ENCODE measurements at places on chromosomes 3 and 15.

DNA sequence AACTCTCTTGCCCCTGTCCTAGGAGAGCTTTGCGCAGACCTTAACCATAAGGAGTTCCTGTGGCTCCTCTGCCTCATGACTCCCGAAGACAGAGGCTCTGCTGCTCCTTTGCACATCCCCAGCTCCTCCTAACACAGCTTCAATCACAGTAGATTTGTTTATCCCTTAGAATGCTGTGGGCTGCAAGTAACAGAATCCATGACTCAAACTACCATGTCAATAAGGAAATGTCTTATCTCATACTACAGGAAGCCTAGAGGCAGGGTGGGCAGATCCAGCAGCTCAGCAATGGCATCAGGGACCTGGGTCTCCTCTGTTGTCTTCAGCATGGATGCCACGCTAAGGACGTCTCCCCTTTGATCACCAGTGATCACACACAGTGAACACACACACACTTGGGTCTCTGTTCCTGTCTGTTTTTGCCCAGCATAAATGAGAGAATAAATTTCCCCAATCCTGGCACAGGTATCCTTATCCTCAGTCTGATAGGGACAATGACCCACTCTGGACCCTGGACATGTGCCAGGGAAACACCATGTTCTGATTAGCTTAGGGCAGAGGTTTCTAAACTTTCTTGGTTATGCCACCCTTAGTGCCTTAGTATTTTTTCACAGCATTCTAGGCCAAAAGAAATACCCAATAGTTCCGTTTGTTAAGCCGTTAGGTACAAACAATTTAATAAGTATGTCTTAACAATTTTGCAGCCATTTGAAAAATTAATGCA, 46.1 kb upstream of the MRPS22 start:
- DNase-seq: no peak

DNA sequence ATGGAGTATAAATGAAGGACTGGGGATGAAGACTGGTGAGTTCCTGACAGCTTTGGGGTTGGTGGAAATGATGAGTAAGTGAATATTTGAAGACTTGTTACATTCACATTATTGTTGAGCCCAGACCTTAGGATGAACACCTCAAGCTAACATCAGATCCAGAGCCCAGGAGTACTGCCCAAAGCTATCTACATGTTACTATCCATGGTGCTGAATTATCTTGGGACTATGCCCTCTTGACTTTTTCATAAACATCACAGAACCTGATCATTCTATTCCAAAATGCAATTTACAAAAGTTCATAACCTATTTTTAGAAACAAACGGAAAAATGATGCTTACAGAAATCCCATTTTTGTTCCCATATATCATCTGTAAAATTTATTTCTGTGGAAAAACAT, 613.3 kb downstream of the TUSC7 start:
- no peak for DNase-seq

- no peak for DNase-seq
Measured at GRCh38 chr3:158447408-158447807, 123.6 kb upstream of the MLF1 start.

- DNase-seq: no peak
Measured at GRCh38 chr15:74340150-74340549, 27.3 kb downstream of the CYP11A1 start.

DNA sequence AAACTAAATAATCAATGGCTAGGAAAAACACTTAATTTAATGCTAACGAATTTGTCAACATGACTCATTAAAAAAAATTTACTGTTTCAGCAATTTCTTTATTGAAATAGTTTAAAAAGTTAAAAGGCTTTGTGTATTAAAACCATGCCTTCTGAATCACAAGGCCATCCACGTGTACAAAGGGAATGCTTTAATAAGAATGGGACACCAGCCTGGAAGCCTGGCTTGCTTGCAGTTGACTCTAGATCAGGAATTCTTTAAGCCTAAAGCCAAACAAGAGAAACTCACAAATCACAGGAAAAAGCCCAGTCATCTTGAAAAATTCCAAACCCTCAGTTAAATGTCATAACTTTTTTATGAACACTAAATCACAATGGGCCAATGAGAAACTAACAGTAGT, 137.6 kb downstream of the PEAK1 start:
- no peak for DNase-seq

- no peak for DNase-seq
Measured at GRCh38 chr15:52340093-52340492, 44.5 kb upstream of the MYO5C start.

- DNase-seq: no peak
Measured at GRCh38 chr3:140077406-140077805, 142.4 kb downstream of the CLSTN2 start.

GRCh38 chr15:39453620-39454019, 127.3 kb upstream of the THBS1 start:
- no peak for DNase-seq

GRCh38 chr3:104992676-104993075, 374.0 kb upstream of the ALCAM start:
- no peak for DNase-seq

DNA sequence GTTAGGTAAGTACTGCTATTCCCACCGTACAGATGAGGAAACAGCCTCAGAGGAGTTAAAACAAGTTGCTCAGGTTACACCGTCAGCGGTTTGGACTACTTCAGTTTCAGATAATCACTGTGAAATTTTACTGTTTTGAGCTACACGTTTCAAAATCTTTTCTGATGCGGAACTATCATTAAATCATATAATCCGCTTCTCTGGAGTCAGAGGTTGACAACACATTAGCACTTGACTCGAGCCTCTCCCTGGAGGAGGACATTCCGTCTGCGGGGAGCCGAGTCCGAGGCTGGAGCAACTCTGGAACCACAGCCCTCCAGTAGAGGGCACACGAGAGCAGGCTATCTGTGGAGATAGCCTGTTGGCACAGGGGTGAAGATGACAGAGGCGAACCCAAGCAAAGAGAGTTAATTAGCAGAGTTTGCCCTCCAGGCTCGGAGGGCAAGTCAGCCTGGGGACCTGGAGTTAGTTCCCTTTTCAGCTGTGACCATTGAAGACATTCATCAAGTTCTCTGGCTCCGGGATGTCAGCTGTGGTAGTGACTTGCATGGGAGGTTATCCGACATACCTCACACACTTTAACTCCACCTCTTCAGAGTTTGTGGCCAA, 131.2 kb downstream of the IGF1R start:
- DNase-seq: peak; percentile 51

DNA sequence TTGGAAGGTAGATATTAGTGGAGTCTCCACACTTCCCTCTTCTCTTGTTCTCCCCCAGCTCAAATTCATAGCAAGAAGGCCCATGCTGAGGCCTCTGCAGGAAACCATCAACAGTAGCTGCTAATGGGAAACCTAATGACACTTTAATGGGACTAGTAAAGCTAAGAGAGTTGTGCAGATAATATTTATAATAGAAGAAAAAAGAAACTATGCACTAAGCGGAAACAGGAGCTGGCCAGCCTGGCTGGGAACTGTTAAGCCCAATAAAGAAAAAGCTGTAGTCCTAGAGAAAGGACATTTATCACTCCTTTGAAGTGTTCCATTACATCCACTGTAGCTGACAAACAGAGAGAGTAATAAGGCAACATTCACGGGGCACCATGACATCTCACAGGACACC, 229.6 kb downstream of the IGSF11 start:
- DNase-seq: no peak

DNA sequence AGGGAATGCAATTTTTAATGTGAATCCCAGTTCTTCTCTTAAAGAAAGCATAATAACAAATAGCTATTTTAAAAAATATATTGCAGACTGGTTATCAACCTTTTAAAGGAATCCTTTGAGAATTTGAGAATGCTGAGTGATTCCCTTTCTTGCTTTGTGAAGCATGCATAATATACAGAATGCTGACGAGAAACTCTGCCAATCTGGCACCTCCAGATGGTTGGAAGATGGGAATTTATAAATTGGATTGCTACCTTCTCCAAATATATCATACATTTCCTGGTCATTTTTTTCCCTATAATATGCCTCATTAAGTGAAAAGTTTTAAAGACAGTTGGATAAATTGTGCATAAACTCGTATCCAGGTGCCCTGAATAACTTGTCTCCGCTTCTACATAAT, 333.9 kb upstream of the ARPP21 start:
- no peak for DNase-seq

GRCh38 chr3:171776839-171777583, 33.3 kb downstream of the PLD1 start:
- DNase-seq: no peak

- no peak for DNase-seq
Measured at GRCh38 chr3:59809016-59809415, 759.2 kb upstream of the CFAP20DC start.

DNA sequence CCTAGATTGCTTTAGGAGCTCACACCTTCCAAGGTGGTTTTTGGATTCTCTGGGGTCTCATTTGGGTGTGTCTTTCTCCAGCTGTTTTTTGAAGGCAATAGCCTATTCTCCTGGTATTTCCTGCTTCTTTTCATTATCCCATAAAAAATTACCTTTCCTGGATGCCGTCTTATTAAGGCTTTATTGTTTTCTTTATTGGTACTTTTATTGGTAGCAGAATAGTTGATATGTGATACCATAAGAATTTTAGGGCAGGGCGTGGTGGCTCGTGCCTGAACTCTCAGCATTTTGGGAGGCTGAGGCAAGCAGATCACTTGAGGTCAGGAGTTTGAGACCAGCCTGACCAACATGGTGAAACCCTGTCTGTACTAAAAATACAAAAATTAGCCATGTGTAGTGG, 18.3 kb upstream of the MEF2A start:
- no peak for DNase-seq

GRCh38 chr15:34594361-34594760, 10.9 kb upstream of the GOLGA8B start:
- DNase-seq: no peak

GRCh38 chr3:46835491-46835890, 27.8 kb downstream of the MYL3 start:
- no peak for DNase-seq

DNA sequence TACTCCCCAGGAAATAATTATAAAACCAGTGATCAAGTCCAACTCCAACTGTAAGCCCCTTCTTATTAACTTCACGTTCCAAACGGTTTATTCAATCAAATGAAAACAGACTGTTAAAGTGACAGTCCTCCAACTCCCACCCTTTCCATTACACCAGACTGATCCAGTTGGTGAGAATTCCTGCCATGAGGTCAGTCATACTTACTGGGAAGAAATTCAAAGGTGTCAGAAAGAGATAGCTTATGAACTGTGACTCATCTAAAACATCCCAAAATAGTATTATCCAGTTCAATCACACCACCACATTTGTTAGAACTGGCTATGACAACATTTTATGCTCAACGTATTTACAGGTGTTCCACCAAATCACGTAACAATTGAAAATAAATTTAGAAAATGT, 19.5 kb downstream of the SMARCC1 start:
- DNase-seq: no peak

GRCh38 chr3:183372911-183373310, 55.5 kb downstream of the MCF2L2 start:
- no peak for DNase-seq

GRCh38 chr3:120449701-120450599, 842 bp downstream of the FSTL1 start:
- no peak for DNase-seq

- DNase-seq: no peak
Measured at GRCh38 chr15:44035781-44036699, 159.0 kb downstream of the FRMD5 start.

- no peak for DNase-seq
Measured at GRCh38 chr3:124277144-124277890, 285.4 kb upstream of the ROPN1 start.

- no peak for DNase-seq
Measured at GRCh38 chr3:33577173-33577572, 137.0 kb upstream of the UBP1 start.

GRCh38 chr15:68187559-68187958, 17.6 kb downstream of the CALML4 start:
- DNase-seq: no peak

DNA sequence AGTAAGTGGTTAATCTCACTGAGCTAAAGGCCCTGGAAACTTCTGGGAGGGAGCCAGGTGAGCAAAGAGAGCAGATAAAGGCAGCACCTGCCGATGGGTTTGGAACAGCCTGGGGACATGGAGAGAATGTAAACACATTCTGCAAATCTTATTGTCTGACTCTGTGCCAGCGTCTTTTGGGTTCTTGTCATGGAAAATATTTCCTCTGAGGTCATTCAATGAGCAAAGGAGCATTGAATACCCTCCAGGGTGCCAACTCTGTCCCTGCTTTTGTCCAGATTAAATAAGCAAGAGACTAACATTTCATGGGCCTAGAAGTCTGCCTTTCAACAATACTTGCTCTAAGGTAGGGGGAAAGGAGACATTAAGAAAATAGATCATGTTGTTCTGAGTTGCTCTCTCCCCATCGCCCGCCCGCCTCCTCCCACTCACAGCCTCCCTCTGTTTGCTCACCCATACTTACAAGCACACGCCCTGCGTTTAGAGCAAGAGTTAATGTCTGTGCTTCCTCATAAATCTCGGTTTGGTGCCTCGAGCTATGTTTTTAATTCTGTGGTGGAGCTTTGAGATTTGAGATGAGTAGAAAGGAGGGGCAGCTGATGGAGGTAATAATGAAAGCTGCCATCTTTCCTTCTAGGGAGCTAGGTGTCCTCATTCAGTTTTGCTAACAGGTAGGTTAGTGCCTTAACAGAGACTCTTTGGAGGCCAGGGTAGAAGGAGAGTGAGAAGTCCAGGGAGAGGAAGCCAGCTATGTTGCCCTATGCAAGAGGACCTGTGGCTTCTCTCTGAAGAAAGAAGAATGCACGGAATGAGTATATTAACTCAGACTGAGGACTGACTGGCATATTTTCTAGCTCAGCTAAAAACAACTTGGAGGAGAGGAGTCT, 132.9 kb downstream of the TPRG1 start:
- no peak for DNase-seq

GRCh38 chr3:16467393-16467792, 46.1 kb downstream of the RFTN1 start:
- peak; percentile 15 for DNase-seq

DNA sequence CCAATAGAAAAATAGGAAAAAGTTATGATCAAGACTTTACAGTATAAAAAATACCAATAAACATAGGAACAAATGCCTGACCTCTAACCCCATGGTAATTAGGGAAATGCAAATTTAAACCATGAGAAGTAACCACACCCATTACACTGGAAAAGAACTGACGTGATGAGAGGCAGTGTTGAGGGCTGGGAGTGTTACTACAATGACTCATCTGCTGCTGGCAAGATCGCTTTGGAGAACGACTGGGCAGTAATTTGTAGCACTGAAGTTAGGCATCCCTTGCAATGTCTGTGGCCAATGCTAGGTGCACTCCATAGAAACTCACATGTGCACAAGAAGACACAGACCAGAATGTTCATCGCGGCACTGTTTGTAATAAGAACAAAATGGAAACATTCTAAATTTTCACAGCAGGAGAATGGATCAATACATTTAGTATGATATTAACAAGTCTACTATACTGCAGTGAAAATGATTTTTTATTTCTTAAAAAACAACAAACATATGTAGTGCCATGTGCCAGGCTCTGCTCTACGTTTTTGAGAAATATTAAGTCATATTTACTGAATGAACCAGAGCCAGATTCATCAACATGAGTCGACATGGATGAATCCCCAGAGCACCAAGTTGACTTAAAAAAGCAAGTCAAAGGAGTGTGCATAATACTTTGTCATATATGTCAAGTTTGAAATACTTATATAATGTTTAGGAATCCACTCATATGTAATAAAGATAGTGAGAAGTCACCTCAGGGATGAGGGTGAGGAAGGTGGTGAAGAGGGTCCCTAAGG, 37.6 kb upstream of the EPHB3 start:
- DNase-seq: no peak

- no peak for DNase-seq
Measured at GRCh38 chr3:197465996-197466549, 89.7 kb downstream of the BDH1 start.

GRCh38 chr3:195040773-195041520, 230.0 kb downstream of the XXYLT1 start:
- no peak for DNase-seq

Data from stimulated activated CD4-positive, alpha-beta T cell treated with anti-CD3 and anti-CD28 coated beads, TNF-alpha, amount 100 ng/mL, for 4 hours (primary cell).